Naive B cell (primary cell): ENCODE measurements at places on chromosomes 6 and 20. TPM values are rescaled to one million over a fixed set of nuclear protein-coding genes. Genes with fewer than 3 reads are reported as not detected.

OR2B6 gene
- not detected for polyA plus RNA-seq

LAMP5 gene
- polyA plus RNA-seq = 0.27 TPM

OXT gene
- polyA plus RNA-seq = not detected

C6orf141 gene
- polyA plus RNA-seq = not detected

PLCB4 gene
- polyA plus RNA-seq = not detected

RNASET2 gene
- polyA plus RNA-seq = 512 TPM

MAK gene
- polyA plus RNA-seq = not detected

RAET1G gene
- not detected for polyA plus RNA-seq

C20orf202 gene
- 0.41 TPM for polyA plus RNA-seq

SEC63 gene
- polyA plus RNA-seq = 49.5 TPM

TMEM244 gene
- polyA plus RNA-seq = not detected

MTFR2 gene
- polyA plus RNA-seq = not detected

CENPQ gene
- polyA plus RNA-seq = 8.7 TPM

LY6G6F gene
- polyA plus RNA-seq = 1.8 TPM

CD109 gene
- polyA plus RNA-seq = not detected

HEY2 gene
- 0.48 TPM for polyA plus RNA-seq

THBD gene
- polyA plus RNA-seq = not detected

CDH22 gene
- polyA plus RNA-seq = not detected

LMBRD1 gene
- polyA plus RNA-seq = 72.2 TPM

TTK gene
- polyA plus RNA-seq = 0.78 TPM

GPR6 gene
- polyA plus RNA-seq = not detected
